HT1080 (cell line): ENCODE measurements at places on chromosomes 2 and 18. TPM values are rescaled to one million over a fixed set of nuclear protein-coding genes. Genes with fewer than 3 reads are reported as not detected.
A peak's percentile ranks its signal among the peaks of the same experiment; 100 is the strongest.

DNA sequence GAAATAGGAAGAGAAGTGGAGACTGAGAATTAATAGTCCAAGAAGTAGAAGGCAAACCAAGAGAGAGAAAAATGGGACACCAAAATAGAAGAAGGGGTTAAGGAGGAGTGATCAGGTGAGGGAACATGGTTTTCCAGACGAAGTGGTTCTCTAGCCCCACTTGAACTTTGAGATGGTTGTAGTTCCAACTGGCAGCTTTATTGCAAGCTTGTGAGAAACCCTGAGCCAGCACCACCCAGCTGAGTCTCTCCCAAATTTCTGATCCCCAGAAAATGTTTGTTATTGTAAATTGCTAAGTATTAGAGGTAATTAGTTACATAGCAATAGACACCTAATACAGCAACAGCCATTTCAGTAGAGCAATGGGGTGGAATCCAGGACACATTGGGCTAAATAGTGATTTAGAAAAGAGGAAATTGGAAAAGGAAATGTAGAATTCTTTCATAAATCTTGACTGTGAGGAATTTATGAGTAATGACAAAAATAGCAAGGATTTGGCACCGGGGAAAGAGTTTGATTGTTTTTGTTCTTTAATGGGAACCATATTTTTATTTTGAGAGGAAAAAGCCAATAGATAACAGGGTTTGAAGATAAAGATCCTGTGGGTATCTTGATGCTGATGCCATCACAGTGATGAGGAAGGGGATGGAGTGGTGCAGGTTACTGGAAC lies 62.1 kb upstream of the XDH start:
- DNase-seq: no peak

DNA sequence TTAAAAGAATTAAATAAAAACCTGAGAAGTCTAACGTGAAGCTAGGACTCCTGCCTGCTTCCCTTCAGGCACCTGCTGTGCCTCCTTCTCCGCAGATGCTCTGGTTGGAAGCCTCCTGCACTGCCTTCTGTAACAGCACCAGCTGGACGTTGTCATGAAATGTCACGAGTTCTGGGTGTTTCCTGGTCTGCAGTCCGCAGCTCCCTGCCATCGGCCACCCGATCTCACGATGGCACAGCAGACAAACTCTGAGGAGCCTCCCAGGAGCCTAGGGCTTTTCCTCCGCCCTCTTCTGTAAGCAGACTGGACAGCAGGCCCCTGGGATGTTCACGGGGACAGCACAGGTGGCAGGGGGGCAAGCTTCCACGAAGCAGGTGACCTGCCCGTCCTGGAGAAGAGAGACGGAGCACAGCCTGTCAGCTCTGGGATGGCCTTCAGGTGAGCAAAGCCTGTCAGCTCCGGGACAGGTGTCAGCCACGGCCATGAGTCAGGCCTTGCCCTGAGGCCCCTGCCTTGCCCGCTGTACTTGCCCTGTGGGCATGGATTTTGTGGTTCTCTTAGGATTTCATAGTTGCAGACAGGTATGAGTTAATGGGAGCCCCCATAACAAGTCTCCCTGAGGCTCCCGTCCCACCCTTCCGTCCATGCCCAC lies 110.3 kb downstream of the PXDN start:
- no peak for DNase-seq

DNA sequence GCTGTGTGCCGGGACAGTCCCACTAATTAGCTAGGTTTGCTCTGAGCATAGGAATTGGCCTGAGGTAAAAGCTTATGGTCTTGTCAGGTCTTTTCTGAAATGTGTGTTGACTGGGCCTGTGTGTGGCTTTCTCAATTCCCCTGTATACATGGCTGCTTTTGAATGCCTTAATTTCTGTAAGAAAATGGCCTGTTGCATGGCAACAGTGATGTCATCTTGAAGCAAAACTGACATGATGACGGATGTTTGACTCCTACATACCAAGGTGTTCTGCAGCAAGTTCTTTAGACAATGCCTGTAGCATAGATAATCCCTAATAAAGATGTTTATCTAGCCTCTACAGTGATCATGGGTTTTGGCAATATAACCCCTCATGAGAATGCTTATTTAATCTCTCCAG lies 198.5 kb downstream of the OTX1 start:
- no peak for DNase-seq

- no peak for DNase-seq
Observed at GRCh38 chr2:74020702-74021406, 36.1 kb downstream of the TET3 start.

DNA sequence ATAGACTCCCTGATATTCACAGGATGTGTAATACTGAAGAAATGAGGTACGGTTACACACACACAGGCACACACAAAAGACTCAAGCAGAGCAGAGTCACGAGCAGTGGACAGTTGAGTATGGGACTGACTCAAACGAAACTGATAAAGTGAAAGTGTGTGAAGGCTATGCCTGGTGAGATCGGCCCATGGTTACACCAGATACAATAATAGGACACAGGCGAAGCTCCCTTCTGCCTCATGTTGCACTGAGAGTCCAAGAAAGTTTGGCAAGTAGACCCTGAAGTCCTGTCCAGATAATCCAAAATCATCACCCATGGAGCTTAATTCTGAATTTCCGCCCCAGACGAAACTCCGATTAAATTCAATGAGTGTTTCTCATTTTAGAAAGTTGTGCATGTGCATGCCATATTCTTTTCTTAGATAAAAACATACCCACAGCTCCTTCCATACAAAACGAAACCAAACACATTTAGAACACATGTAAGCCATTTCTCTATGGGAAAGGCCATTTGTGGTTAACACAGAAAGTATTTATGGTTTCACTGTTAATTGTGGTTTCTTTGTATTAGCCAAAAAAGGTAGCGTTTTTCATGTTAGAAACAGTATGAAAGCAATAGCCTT lies 567.6 kb downstream of the PLCL1 start:
- peak; percentile 73 for DNase-seq

- no peak for DNase-seq
Observed at GRCh38 chr18:76051396-76052226, 443.4 kb downstream of the ZNF516 start.

GRCh38 chr2:149954981-149955600 lies 367.5 kb upstream of the MMADHC start:
- DNase-seq: no peak

GALR1 gene
- total RNA-seq: not detected in 2 replicates

- DNase-seq: no peak
Observed at GRCh38 chr18:54769526-54770464, 58.5 kb upstream of the RAB27B start.

GRCh38 chr2:240201866-240202265 lies 61.4 kb upstream of the OTOS start:
- no peak for DNase-seq

- DNase-seq: no peak
Observed at GRCh38 chr2:39127973-39128372, 7.1 kb upstream of the SOS1 start.

CFC1 gene
- total RNA-seq: not detected in 2 replicates

- DNase-seq: no peak
Observed at GRCh38 chr2:189249171-189249570, 69.6 kb upstream of the COL5A2 start.

DNA sequence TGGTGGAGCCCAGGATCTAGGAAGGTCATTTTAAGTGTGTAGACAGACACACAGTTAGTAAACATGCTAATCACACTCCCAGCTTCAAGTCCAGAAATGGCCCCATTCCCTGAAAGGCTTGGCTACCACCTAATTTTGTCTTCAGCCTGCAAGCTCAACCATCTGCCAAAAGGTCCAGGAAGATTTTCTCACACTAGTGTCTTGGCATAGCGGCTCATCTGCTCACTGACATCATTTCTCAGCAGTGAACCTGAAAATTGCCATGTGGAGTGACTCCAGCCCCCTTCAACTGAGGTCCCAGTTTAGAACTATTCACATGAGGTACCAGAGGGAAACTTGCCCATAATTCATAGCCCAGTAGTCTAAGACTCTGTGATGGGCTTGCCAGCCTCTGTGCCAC lies 748.9 kb downstream of the LRP1B start:
- no peak for DNase-seq

DNA sequence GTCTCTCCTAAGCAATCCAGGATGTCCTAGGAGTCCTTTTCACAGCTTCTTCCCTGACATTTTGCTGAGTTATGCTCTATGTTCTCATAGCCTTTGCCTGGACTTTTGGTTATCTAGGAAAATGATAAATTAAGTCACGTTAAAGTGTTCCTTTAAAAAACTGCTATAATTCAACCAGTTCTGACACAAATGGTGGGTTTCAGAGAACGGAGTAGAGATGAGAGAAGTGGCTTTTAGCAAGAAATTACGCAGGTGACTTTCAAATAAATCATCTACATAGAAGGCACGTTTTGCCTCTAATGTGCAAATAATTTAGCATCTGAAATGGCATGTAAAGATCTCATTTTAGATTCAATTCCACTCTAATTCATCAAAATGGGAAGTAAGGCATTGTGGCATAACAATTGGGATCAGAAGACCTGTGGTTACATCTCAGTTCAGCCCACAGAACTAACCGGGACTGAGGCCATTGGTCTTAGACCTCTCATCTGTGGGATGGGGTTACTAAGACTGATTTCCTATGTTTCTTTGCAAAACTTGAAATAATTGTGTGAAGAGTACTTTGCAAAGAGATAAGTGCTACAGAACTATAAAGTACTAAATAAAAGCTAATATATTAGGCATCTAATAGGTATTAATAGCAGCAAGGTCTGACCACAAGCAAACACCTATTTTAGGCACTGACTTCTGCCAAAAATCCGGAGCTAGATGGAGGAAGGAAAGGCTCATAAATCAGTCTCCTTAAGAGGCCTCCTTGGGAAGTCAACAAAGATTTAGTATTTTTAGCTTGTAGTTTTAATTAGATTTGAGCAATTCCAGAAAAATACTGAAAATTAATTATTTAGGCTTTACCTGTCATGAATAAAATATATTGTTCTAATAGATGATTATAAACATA lies 211.4 kb downstream of the PIEZO2 start:
- DNase-seq: no peak

GRCh38 chr2:117293012-117293411 lies 521.5 kb upstream of the DDX18 start:
- DNase-seq: no peak

- peak; percentile 23 for DNase-seq
Observed at GRCh38 chr2:227154986-227155774, 8.8 kb downstream of the COL4A4 start.

PLCL1 gene
- 0.07 and 0.16 TPM in 2 replicates for total RNA-seq

DUSP28 gene
- 3.6 and 4.9 TPM in 2 replicates for total RNA-seq

CDK5R2 gene
- total RNA-seq: 0.27 TPM in 1 of 2 replicates, not detected in the other

LOXHD1 gene
- total RNA-seq: not detected in 2 replicates
